Motor neuron (in vitro differentiated cells): ENCODE measurements at places on chromosomes 6 and 20.
A peak's percentile ranks its signal among the peaks of the same experiment; 100 is the strongest.

DNA sequence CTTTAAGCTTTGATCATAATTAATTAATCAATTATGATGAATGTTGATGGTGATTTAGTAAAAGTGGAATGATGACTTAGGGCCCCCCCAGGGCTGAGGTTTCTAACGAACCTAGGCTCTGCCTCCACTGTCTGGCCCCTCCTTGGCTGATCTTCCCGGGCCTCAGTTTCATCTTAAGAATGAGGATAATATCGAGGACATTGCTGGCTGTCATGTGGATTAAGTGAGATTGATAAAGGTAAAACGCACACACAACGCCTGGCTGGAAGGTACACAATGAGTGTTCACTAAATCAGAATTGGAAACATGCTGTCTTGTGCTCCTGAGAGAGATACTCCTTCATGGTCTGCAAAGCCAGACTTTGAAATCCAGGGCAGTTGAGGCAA is 5.3 kb upstream of the SULF2 start:
- no peak for ATAC-seq

GRCh38 chr6:109747221-109747620 is 56.1 kb downstream of the FIG4 start:
- no peak for ATAC-seq

DNA sequence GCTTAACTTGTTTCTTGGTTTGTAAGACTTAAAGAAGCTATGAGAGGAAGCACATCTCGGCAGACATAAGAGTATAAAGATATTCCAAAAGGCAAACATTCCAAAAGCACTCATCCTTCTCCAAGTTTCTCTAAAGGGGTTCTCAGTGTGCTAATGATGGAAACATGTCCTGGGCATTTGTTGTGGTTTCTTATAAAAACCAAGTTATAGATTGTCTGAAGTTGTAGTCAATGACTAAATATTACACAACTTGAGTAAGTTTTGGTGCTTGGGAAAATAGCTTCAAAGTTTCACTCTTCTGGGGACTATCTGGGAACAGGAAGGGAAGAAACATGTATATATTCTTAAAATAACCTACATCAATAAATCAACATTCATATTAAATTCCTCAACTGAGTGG is 128.3 kb upstream of the TBX18 start:
- ATAC-seq: no peak

DNA sequence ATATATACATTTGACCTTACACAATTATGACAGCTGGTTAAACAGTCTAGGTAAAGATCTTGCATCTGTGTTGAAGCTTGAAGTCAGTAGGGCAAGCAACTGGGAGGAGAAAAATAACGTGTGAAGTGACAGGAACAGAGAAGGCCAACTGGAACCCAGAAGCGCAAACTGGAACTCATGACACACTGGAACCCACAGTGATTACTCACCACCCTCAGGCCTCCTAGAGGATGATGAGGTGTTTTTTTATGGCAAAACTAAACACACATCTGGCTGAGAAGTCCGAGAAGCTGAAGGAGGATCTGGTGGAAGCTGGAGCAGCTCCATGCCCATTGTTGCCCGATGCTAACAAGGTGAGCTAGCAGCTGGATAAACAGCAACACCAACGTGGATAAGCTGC is 108.1 kb downstream of the TMEM200A start:
- no peak for ATAC-seq

DNA sequence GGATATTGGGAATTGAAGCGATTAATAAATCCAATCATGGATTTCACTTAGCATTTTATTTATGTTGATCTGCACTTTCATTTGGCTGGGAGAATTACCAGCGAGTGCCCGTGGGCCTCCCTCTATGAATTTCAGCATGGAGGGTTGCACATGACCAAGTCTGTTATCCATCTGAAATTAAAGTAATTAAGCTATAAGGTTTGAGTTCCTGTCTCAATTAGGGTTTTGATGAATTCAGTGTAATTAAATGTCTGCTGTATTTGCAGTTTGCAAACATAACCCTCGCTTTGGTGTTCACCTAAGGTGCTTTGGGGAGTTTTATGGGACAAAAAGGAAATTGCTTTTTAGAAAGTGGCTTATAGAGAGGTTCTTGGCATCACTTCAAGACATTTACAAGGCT is 169.8 kb upstream of the RIN2 start:
- no peak for ATAC-seq

GRCh38 chr6:163780994-163781393 is 366.5 kb downstream of the QKI start:
- peak; percentile 67 for ATAC-seq

DNA sequence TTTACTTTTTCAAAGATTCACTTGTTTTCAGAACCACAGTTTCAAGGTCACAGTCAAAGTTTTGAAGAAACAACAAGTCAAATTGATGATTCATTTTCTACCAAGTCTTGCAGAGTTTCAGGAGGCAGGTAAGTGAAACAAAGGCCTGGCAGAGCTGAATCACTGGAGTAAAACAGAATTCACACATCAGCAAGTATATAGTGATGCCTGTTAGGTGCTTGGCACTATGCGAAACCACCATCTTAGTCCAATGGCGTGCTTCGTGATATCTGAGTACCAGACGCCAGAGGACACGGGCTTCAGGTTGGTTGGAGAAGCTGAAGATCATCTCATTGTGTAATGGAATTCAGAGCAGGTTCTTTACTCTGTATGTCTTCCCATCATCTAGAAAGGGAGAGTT is 75.9 kb downstream of the RTN4IP1 start:
- no peak for ATAC-seq

DNA sequence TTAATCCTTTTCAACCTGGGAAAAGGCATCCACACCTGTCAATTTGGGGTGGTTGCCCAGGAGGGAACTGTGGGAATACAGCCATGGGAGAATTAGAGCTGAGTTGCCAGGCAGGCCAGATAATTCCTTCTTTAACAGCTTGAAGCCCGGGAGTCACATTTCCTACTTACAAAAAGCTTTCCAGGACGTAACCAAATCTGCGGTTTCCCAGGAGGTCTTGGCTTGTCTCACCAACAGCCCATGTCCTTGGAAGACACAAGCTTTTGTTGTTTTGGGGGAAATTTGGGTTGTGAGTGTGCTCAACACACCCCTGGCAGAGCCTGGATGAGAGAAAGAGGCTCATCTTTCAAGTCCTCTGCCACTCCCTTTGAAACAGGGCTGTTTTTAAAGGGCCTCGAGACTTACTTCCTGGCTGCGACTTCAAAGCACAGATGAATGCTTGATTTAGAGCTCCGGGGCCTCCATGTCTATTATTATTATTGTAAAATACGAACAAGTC is 465.9 kb upstream of the BTBD3 start:
- ATAC-seq: peak; percentile 28

GRCh38 chr6:152423216-152424103 is 213.7 kb downstream of the SYNE1 start:
- no peak for ATAC-seq

DNA sequence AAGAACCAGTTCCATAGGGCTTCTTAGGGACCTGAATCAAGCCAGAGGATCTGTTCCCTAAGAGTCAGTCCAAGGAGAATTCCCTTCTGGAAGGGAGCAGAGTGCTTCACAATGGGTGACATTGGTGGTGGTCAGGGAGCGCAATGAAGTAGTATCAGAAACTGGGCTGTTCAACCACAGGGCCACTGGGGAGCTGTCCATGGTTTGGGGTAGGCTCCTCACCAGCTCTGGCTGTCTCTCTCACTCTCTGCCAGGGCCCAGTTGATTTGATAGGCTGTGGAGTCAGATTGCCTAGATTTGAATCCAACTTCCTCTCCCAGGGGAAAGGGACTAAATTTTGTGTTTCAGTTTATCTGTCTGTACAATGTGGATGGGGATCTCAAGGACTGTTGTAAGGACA is 36.7 kb upstream of the CHD6 start:
- peak; percentile 28 for ATAC-seq

DNA sequence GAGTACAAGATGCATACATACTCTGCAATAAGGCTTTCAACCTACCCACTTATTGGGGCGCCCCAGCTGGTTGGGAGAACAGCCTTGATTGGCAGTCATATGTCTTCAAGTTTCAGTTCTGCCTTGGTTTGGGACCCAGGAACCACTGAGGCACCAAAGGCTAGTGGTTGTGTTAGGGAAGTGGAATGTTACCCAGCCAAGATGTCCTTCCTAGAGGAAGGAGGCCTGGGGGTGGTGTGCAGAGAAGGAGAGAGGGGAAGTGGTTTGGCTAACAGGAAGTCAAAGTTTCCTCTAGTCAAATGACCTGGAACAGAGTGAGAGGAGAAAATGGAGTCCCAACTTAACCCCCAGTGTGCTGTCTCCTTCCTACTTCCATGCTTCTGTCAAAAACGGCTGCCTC is 59.4 kb downstream of the CD164 start:
- no peak for ATAC-seq

GRCh38 chr6:43807228-43808061 is 37.4 kb downstream of the VEGFA start:
- peak; percentile 68 for ATAC-seq

DNA sequence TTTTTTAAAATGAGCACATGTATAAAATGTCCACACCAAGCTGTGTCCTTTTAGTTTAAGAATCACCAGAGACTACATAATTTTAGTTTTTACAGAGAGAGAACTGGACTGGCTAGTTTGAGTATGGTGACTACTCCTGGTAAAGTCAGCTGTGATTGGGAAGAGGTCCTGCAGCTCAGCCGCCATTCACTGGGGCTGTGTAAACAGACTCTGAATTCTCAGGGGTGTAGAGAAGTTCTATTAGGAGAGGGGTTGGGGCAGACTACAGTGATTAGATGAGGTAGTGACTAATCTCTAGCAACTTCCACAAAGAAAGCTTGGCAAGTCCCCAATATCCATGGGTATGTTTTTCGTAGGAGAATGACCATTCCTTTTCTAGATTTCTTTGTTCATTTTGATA is 341.2 kb upstream of the MAP3K7 start:
- no peak for ATAC-seq

- ATAC-seq: peak; percentile 34
These were observed 146.7 kb upstream of the TBX18 start for GRCh38 chr6:84910906-84911607.

GRCh38 chr6:21593927-21594415 is 420 bp downstream of the SOX4 start:
- peak; percentile 34 for ATAC-seq

DNA sequence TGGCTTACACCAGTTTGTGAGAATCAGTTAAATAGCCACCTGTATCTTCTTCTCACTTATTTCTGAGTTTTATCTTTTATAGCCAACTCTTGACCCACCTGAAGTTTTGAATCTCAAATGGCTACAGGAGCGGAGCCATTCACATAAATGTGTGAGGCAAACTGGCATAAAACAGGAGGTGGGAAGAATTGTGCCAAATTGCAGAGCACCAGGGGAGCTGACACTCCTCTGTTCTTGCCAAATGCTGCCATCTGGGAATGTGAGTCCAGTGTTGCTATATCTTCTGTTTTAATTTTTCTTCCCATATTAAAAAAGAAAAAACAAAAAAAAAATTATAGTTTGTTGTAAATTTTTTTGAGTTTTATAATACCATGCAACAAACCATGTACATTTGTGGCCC is 17.0 kb upstream of the RNF146 start:
- no peak for ATAC-seq

GRCh38 chr6:75526502-75527127 is 33.0 kb upstream of the FILIP1 start:
- peak; percentile 64 for ATAC-seq

GRCh38 chr6:125312950-125313349 is 11.2 kb upstream of the HDDC2 start:
- ATAC-seq: no peak

- peak; percentile 20 for ATAC-seq
These were observed 10.5 kb downstream of the GNAS-AS1 start for GRCh38 chr20:58839991-58840747.

- peak; percentile 99 for ATAC-seq
These were observed 86.8 kb upstream of the SNAP25 start for GRCh38 chr20:10131732-10132345.

- no peak for ATAC-seq
These were observed 60.7 kb upstream of the SMLR1 start for GRCh38 chr6:130766239-130767144.

DNA sequence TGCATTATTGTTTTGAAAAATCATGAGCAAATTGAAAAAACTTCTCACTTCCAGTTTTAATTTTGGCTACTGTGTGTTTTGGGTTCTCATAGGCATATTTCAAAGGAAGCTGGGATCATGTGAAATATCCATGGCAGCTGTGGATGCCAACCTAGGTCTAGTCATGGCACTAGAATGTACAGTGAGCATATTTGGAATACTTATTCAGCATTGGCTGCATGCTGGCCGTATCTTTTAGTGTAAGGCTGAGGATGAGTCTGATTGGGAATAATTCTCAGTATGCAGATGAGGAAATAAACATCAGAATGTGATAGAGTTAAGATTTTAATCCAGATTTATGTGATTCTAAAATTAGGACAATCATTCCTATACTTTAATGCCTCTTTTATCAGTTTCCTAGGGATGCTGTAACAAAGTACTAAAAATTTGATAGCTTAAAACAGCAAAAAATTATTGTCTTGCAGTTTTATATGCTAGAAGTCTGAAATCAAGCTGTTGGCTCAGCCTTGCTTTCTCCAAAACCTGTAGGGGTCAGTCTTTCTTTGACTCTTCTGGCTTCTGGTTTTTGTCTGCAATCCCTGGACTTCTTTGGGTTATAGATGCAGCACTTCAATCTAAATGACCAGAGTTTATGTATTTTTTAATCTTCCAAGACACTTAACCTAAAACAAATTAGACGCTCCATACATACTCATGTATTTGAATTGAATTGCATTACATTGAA is 37.7 kb upstream of the DEFB112 start:
- no peak for ATAC-seq

DNA sequence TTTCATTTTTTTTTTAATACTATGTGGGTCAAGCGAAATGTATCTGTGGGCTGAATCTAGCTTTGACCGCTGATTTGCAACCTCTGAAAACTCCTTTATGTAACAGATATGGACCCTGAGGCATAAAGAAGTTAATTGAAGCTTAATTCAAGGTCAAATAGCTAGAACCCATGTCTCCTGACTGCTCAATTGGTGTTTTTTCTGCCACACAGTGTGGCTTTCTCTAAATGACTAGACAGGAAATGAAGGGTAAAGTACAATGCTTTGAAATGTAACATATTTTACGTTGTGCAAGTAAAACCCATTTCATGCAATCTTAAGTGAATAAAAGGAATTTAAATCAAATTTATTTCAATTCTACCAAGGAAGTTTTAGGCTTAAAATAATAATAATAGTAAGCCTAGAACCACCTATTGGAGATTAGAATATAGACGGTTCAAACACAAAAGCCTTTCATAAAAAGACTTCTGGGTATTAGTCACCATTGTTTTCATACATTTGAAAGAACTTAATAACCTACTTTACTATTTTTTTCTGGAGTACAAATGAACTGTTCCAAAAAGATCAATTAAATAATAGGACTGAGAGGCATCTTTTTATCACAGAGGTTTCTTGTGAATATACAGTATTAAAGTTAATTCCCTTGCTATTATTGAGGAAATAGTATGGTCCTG is 279.8 kb downstream of the EPHA7 start:
- ATAC-seq: no peak

GRCh38 chr6:40352527-40353170 is 234.5 kb downstream of the LRFN2 start:
- ATAC-seq: no peak

GRCh38 chr6:37851997-37852524 is 32.5 kb downstream of the ZFAND3 start:
- no peak for ATAC-seq
